ENCODE measurements at places on chromosomes 16 and 17.

- no peak for DNase-seq
Observed at GRCh38 chr16:85716022-85716679, 27.4 kb upstream of the GINS2 start.

GRCh38 chr17:18151290-18151689 is 32.3 kb upstream of the ALKBH5 start:
- no peak for DNase-seq

DNA sequence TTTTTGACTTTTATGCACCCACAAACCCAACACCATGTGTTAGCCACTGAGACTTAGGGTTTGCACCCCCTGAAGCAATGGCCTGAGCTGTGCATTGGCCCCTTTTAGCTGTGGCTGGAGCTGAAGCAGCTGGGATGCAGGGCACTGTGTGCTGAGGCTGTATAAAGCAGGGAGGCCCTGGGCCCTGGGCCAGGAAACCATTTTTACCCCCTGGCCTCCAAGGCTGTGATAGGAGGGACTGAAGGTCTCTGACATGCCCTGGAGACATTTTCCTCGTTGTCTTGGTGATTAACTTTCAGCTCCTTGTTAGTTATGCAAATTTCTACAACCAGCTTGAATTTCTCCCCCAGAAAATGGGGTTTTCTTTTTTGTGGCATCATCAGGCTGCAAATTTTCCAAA is 6.7 kb upstream of the ANKFN1 start:
- DNase-seq: no peak

DNA sequence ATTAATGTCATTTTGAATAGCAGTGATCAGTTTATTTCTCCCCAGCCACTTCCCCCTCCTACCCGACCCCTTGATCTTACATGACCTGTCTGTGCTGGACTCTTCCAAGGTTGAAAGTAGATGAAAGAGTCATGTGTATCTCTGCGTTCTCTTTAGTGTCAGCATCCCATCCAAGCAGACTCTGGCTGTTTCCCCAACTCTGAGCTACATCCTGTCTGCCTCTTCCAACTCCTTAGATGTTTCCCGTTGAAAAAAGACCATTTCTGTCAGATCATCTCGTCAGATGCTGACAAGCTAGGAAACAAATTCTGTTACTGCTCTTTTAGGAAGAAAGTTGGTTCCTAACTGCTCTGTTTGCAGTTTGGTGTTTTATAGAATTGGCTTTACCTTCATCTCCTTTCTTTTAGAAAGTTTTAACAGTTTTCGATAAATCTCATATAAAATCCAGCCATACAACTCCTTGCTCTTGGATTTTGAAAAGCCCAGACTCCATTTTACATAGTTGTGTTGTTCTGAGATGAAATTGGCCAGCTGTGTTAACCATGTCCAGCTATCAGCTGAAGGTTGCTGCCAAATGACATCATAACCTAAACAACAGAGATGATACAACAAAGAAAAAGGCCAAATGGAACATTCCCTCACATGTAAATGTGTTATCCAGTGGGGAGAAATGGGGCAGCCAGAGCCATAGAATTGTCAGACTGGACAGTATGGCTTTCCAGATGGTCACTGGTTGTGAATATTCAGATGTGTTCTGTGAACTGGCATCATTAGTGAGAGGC is 43.5 kb downstream of the CYB561 start:
- DNase-seq: no peak

GRCh38 chr16:13109171-13109570 is 207.8 kb downstream of the SHISA9 start:
- no peak for DNase-seq

GRCh38 chr16:73945631-73946030 is 351.0 kb upstream of the PSMD7 start:
- DNase-seq: no peak

DNA sequence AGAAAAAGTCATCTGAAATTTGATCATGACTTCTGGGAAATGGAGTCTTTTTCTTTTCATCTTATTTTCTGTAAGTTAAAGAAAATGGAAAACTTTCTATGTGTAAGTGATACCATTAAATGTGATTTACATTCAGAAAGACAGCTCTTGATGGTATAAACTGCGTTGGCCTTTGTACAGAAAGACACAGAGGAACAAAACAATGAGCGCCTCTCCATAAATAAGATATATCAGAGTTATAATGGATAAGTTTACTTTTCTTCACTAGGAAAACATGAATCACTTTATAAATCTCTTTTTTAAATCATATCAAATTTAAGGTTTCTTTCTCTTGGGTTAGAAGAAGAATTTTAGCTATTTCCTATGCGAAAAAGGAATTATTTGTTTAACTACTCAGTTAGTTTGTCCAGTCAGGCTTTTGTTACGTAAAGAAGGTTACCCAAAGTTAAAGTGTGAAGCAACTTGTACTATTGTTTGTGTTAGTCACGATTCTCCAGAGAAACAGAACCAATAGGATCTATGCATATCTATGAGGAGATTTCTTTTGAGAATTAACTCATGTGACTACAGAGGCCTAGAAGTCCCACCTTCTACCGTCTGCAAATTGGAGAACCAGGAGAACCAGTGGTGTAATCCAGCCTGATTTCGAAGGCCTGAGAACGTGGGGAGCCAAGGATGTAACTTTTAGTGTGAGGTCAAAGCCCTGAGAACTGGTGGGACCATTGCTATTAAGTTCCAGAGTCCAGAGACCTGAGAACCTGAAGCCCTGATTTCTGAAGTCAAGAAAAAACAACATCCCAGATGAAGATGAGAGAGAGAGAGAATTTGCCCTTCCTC is 295.4 kb upstream of the KCNJ16 start:
- DNase-seq: no peak

DNA sequence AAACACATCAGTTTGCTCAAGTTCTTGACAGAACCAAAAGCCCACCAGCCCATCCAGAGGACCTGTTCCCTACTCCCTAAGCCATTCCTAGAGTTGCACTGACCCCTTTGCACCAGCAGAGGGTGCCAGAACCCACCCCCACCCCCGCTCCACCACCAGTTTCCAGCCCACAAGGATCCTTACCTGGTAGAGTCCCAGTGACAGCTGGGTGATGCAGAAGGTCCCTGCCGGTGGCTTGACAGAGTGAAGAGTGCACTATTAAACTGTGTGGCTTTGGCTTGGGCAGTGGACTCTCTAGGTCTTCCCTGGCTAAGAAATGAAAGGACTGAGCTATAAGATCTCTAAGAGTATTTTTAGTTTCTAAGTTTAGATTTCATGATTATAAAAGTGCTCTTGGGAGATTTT is 73.3 kb upstream of the MTMR4 start:
- peak; percentile 32 for DNase-seq

DNA sequence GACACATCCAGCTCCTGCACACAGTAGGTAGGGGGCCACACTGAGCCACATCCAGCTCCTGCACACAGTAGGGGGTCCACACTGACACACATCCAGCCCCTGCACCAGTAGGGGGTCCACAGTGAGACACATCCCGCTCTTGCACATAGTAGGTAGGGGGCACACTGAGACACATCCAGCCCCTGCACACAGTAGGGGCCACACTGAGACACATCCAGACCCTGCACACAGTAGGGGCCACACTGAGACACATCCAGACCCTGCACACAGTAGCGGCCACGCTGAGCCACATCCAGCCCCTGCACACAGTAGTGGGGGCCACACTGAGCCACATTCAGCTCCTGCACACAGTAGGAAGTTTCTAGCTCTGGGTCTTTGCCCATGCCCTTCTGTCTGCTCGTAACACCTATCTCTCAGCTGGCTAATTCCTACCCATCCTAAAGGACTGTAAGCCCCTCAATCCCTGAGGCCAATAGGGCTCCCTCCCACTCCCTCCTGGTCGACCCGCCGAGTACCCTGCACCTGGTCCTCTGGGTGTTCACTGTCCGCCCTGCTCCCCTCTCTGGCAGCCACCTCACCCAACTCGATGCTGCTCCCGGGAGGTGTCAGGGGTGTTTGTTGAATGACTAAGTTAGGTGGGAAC is 9.4 kb upstream of the ATP2A3 start:
- no peak for DNase-seq

- DNase-seq: no peak
Observed at GRCh38 chr16:17657045-17657444, 186.3 kb upstream of the XYLT1 start.

GRCh38 chr17:5840811-5841446 is 229.2 kb upstream of the WSCD1 start:
- no peak for DNase-seq

DNA sequence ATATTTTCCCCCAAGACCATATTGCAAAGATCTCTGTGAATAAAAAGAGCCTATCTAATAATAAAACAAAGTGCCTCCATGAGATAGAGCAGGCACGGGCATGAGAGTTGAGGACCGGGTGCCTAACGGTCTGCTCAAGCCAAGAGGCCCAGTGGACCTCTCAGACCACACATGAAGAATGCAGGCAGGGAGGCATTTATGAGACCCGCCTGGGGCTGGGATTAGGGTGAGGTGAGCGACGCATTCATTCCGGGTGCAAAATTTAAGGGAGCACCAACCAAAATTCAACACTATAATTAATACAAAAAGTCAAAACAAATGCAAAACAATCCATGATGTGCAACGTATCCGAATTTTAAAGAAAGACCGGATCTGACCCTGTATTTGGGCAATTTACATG is 108.5 kb downstream of the MAF start:
- no peak for DNase-seq

DNA sequence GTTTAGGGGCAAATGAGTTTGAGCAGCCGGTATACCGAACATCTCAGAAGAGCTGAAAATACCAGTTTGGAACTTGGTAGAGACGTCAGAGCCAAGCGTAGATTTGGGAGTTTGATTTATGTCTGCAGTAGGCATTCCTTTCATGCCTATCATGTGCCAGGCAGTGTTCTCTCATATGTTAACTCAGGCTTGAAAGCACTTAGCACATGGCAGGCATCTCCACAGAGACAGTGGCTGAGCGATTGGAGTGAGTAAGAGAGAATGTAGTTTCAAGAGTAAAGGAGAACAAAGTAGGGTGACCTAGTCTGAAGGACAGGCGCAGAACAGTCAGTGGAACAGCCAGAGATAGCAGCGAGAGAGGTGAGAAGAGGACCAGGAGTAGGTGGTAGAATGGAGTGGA is 207.0 kb downstream of the FTO start:
- DNase-seq: no peak

- DNase-seq: no peak
Observed at GRCh38 chr16:13106464-13106863, 205.1 kb downstream of the SHISA9 start.

DNA sequence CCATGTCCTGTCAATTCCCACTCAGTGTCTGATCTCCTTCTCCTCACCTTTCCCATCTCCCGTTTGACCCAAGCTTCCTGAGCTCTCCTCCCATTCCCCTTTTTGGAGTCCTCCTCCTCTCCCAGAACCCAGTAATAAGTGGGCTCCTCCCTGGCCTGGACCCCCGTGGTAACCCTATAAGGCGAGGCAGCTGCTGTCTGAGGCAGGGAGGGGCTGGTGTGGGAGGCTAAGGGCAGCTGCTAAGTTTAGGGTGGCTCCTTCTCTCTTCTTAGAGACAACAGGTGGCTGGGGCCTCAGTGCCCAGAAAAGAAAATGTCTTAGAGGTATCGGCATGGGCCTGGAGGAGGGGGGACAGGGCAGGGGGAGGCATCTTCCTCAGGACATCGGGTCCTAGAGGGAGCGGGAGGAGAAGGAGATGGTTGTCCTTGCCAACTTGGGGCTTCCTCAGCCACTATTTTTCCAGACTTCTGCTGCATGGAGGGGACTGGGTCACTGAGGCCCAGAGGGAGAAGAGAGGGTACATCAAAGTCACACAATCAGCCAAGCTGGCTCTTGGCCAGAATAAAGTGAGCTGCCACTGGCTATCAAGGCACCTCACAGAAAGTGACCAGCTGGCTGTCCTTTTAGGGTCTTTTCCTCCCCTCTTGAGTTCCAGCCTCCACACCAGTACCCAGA is 1.9 kb upstream of the TBC1D10B start:
- no peak for DNase-seq
